ENCODE measurements at places on chromosomes 6 and 20. TPM values are rescaled to one million over a fixed set of nuclear protein-coding genes. Genes with fewer than 3 reads are reported as not detected.

- no peak for DNase-seq
Observed at GRCh38 chr6:135604035-135604860, 106.7 kb upstream of the AHI1 start.

DNA sequence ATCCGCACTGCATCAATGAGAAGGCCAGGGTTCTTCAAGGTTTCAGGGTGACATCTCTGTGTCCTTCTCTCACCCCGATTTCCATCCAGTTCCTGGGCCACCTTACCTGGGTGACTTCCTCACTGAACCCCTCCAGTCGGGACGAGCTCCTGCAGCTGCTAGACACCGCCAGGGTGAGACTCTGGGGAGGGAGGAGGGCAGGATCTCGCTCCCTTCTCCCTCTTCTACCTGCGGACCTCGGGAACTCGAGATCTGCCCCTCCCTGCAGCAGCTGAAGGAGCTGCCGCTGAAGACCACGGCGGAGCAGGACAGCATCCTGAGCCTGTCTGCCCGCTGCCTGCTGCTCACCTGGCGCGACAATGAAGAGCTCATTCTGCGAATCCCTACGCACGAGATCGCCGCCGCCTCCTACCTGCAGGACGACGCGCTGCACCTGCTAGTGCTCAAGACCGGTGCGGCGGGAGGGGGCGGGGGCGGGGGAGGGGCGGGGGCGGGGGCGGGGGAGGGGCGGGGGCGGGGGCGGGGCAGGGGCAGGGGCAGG lies 7.5 kb downstream of the CCM2L start:
- no peak for DNase-seq

The SNX21 gene
- total RNA-seq, result 54.0 TPM

The EPPIN gene
- total RNA-seq, result not detected

DNA sequence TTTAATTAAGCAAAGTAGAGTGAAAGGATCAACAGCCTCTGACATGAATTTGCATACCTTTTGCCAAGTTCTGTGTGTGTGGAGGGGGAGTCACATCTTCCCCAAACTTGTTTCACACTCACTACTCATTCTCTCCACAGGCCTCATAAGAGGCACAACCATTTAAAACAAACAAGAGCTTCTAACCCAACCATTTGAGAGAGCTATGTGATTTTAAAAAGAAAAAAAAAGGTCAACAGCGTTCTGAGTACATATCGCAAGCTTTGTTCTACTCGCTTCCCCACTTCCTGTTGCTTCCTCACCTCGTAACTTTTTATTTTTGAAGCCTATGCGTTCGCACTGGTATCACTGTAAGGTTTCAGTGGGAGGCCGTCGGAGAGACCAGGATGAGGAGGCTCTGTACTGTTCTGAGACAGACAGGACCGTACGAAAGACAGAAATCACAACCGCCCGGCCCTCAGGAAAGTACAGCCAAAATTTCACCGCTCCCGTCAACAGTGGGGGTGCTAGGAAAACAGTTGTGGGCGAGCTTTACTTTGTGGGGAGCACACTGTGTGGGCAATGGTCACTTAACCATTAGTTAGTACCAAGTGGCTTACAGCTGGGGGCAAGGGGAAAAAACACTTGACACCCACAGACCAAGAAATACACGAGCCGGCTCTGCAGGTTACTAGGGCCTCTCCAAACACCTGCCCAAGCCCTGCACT lies 61.3 kb downstream of the TRERF1 start:
- DNase-seq, result no peak

The OR2B6 gene
- not detected for total RNA-seq

GRCh38 chr20:44142413-44142812 lies 44.6 kb downstream of the JPH2 start:
- no peak for DNase-seq

DNA sequence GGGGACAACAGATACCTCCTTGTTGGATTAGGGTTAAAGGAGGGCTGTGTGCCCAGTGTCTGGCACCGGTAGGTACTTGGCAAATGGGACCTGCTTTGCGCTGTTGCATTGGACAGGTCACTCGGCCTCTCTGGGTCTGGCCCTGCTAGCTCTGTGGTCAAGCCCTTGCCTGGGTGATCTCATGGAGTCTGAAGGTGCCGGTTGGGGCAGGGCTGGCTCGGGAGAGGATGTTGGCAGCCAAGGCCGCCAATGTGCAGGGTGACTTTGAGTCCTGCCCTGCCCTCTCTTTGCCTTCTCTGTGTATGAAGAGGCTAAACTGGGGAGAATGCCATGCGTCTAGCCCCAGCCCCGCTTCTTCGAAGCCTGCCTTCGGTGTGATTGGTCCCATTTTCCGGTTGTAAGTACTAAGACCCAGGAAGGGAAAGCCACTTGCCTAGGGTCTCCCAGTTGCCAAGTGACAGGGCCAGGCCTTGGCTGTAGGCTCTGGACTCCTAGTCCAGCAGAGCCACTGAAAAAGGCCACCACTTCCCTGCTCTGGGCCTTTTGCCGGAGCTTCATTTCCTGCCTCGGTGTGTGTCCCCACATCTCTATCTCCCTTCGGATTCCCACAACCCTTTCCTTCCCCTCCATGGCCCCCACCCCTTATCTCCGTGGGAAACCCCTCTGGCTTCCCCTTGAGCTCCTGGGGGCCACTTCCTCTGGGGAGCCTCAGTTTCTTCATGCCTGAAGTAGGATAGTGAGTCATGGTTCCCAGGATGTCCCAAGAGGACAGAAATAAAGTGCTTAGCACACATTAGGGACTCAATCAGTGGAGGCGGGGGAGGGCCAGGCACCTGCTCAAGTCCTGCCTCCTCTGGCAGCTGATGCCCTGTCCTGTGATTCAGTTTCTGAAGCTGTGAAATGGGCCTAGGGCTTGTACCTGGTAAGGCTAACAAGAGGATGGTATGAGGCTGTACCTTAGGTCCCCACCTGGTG lies 3.9 kb downstream of the SRC start:
- no peak for DNase-seq

The STMN3 gene
- total RNA-seq, result 32.2 TPM

GRCh38 chr6:133855991-133856370 lies 32.9 kb upstream of the TCF21 start:
- DNase-seq, result no peak

GRCh38 chr20:18465536-18466200 lies 1.2 kb downstream of the DZANK1 start:
- DNase-seq, result no peak

GRCh38 chr6:26556263-26557070 lies 18.3 kb downstream of the HMGN4 start:
- no peak for DNase-seq

DNA sequence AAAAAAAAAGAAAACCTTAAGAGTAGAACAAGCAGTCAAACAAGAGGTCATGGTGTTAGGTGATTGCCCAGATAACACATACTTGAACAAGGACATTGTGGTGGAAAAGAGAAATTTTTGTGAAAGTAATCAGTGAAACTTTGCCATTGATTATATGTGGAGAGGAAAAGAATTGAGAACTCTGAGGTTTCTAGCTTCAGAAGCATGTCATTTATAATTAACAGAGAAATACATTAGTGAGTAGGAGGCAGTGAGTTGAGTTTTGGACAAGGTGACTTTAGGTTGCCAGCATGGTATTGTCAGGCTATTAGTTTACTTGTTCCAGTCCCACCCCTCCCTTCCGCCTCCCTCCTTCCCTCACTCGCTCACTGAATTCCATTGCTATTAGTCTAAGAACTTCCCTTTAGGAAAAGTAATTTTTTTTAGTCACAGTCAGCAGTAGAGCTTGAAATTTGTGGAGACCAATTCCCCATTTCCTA lies 17.2 kb downstream of the TAB2 start:
- DNase-seq, result no peak

DNA sequence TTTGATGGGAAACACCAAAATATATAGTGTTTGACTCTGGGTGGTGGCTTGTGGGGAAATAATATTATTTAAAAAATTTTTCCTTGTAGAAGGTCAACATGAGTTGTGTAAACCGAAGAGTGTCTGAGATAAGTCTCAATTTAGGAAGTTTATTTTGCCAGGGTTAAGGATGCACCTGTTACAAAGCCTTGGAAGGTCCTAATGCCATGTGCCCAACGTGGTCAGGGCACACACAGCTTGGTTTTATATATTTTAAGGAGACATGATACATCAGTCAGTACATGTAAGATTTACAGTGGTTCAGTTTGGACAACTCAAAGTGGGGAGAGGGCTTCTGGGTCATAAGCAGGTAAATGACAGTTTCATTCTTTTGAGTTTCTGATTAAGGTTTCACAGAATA lies 162.1 kb downstream of the ZFAND3 start:
- no peak for DNase-seq

GRCh38 chr6:8506126-8506525 lies 70.8 kb upstream of the SLC35B3 start:
- DNase-seq, result no peak

The ANGPT4 gene
- not detected for total RNA-seq

DNA sequence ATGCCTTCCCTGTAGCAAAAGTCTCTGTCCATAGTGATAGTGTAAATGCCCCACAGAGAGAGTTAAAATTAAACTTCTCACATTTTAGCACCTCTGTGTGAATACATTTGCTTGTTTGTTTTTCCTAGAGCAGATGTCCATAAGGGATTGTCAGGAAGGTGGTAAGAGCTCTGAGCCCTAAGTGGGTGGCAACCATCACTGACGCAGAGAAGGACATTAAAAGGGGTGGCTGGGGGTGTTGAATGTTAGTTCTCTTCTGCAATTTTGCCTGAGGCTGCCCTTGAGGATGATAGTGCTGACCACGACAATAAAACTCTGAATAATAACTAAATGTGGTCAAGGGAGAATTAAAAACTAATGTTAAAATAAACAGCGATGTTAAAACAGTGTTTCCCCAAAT lies 174.3 kb upstream of the ID4 start:
- no peak for DNase-seq

GRCh38 chr20:44962483-44962882 lies 2.3 kb upstream of the TOMM34 start:
- DNase-seq, result no peak

- no peak for DNase-seq
Observed at GRCh38 chr6:148401571-148401970, 58.9 kb downstream of the SASH1 start.

- peak; percentile 47 for DNase-seq
Observed at GRCh38 chr6:168158980-168159349, 80.0 kb upstream of the FRMD1 start.

DNA sequence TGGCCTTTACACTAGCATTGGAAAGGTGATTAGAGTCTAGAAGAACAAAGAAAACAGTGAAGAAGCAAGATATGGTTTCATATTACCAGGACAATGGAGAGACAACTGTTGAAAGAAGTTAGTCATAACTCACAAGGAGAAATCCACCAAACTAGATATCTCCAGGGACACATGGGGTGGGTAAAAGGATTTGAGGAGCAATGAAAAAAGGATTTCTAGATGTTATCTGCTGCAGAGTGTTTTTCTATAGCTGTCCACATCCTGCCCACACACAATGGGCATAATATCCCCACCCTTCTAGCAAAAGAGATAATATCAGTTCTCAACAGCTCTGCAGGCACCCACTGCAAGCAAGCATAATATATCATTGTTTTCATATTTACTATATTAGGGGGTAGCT lies 303.1 kb downstream of the HAO1 start:
- no peak for DNase-seq

DNA sequence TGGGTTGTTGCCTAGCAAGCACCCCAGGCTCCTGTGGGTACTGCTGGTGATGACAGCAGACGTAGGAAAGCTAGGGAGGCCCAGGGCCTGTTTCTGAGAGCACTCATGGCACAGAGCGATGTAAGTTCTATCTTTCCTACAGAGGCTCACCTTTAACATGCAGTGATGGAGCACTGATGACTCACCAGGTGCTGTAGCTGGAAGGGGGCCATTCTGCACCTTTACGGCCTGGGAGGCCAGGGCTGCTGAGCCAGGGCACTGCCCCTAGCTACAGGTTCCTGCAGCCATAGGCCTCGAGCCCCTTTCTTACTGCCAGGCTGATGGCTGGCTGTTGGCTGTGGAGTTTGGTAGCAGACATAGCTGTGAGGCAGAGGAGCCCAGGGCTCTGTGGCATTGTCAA lies 31.1 kb upstream of the GPR6 start:
- no peak for DNase-seq

The ADNP gene
- 39.1 TPM for total RNA-seq

DNA sequence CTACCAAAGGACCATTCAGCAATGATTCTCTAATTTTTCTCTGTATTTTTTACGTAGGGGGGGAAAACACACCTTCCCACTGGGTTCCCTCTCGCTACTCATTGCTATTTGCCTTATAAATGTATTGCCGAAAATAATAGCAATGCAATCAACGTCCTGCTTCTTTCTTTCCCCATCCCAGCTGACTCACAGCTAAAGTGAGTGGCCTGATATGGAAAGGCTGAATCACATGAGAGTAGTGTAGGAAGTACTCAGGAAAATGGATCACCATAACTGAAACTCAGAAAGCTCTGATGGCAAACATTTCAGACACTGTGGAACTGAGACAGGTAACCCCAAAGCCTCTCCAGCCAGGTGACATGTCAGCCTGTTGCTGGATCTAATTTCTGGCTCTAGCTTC lies 49.3 kb upstream of the SRPK1 start:
- DNase-seq, result no peak

- DNase-seq, result no peak
Observed at GRCh38 chr6:57135885-57136284, 36.2 kb upstream of the BAG2 start.

- no peak for DNase-seq
Observed at GRCh38 chr6:27280064-27280539, 32.0 kb downstream of the POM121L2 start.

DNA sequence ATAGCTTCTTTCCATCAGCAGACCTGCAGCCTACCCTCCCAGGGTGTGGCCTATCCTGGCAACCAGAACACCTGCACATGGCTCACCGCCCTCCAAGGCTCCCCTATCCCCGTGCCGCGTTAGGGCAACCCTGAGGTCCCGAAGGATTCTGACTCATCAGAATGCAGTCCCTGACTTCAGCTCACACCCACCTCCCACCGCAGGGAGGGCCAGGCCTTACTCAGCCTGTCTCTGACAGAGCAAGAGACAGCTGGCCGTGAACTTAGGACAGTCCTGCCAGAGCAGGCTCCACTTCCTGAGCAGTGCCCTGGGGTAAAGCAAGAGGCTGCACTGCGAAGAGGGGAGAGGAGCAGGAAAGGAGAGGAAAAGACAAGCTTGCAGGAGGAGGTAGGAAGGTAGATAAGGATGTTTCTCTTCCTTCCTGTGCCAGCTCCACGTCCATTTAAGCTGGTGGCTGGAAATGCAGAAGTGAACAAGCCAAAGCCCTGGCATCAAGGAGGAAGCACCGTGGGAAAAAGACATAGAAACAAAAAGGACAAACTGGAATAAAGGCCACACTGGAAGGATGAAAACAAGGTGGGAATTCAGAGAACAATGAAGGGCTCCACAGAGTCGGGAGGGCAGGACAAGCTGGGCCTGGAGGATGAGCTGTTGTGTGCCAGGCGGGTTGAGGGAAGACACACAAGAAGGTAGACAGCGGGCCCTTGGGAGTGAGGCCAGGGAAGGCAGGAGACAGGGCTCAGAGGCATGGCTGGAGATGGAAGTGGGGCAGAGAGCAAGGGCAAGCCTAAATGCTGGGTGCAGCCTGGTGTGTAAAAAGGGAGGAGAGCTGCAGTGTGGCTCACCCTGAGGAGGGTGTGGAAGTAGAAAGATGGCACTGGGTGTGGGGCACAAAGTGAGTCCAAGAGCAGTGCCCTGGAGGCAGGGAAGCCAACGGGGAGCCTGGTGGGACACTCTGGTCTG lies 102.7 kb downstream of the SLC23A2 start:
- no peak for DNase-seq

Data from esophagus muscularis mucosa (tissue), 4 donors.